Anterior cingulate cortex (tissue), 58 donors: ENCODE measurements at places on chromosomes 11 and 22.

- no peak for DNase-seq
These were observed 818 bp upstream of the C1QTNF4 start for GRCh38 chr11:47595029-47595428.

DNA sequence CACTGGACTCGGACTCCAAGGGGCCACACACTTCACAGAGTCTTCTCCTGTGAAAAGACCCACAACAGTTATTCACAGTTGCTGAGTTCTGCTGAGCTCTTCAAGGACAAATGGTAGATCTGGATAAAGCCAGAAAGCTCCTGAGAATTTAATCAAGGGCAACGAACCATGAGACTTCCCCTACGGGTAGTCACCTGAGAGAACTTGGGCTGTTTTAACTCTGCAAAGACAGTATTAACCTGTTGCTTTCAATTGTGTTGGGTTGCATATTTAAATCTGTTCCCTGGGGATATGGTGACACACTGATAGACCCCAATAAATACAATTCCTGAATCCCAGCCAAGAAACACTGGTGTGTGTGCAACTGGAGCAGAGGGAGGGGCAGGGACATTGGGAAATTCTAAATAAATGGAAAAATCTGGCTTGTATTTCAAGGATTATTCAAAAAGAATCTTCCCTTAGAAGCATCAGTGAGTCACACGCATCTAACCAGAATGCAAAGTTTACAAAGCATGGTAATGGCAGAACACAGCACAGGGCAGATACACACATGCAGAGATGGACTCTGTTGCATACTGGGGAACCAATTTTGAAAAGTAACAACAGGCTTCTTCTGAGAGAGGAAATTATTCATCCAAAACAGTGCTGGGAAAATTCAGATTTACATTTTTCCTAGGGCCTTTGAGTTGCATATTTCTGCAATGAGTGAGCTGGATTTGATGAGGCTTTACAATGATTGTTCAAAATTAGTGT lies 4.0 kb downstream of the KCNJ1 start:
- no peak for DNase-seq

GRCh38 chr11:93213622-93214021 lies 15.8 kb upstream of the SLC36A4 start:
- no peak for DNase-seq

GRCh38 chr11:112665291-112665690 lies 295.9 kb upstream of the NCAM1 start:
- DNase-seq: no peak

GRCh38 chr22:48418831-48419230 lies 1408.8 kb downstream of the BRD1 start:
- no peak for DNase-seq

DNA sequence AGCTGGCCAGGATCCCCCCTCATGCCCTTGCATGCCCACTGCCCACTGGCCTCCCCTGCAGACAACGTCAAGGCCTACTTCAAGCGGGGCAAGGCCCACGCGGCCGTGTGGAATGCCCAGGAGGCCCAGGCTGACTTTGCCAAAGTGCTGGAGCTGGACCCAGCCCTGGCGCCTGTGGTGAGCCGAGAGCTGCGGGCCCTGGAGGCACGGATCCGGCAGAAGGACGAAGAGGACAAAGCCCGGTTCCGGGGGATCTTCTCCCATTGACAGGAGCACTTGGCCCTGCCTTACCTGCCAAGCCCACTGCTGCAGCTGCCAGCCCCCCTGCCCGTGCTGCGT lies 7.9 kb downstream of the AIP start:
- no peak for DNase-seq

DNA sequence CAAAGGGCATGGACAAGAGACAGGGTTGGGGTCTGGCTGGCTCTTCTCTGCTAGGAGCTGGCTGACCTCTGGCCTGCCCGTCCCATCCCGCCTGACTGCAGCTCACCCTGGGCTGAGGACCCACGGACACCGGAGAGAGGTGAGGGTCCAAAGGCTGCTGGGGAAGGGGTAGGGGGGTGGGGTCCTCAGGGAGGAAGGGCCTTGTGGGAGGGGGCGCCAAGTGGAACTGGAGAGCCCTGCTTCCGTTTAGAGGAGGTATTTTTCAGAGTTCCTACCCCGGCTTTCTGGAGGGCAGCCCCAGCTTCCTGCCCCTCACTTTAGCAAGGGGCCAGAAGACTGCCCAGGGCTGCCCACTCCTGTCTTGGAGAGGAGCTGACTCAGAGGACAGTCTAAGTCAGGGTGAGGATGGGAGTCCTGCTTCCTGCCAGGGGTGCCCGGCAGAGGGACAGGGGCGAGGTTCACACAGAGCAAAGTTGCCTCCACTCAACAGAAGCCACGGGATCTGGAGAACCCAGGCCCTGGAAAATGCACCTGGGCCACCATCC lies 7.1 kb downstream of the LARGE2 start:
- DNase-seq: no peak

DNA sequence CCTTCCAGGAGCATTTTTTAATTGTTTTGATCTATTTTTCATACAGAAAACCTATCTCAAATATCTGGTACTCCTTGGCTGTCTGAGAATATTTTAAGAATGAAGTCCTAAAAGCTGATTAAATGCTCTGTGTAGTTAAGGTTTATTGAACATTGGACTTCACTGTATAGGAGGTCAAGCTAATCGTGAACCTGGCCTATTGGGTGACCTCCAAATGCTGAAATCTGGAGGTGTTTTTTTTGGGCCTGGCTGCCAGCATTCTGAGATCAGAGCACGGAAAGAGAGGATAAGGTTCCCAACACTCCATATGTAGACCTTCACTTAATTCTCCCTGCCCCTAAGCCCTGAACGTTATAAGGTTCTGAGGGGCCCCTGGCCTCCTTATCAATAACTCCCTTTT lies 8.3 kb downstream of the IL17RA start:
- no peak for DNase-seq

GRCh38 chr11:79919350-79919749 lies 478.5 kb upstream of the TENM4 start:
- DNase-seq: no peak

DNA sequence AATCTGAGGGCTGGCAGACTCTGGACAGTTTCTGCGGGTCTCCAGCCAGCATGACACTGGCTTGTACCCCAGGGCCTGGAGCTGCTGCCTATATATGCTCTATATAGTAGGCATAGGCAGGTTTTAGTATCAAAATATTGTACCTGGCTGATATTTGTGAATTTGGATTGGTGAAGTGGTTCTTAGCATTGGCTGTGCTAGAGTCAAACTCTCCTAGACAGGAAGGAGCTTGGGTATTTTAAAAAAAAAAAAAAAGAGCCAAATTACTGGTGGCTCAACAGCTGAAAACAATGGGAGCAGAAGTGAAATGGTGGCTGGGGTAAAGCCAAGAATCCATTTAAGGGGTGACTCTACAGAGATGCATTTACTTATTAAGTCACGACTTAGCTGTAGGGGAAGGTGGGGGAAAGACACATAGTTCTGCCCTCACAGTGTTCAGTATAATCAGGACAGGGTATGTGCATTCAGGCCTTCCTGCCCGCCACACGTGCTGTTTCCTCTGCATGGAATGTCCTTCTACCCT lies 11.0 kb upstream of the MTFP1 start:
- no peak for DNase-seq

DNA sequence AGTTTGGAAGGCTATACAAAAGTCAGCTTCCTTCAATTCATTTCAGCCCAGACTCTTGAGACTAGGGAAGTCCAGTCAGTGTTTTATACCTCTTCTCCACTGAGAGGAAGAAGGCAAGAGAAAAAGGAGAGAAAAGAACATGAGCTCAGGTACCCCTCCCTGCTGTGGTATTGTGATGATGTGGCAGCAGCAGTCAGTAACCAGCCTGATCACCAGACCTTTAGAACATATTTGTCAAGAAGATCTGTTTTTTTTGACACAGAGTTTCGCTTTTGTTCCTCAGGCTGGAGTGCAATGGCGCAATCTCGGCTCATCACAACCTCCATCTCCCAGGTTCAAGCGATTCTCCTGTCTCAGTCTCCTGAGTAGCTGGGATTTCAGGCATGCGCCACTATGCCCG lies 21.2 kb upstream of the RPS13 start:
- DNase-seq: no peak

GRCh38 chr11:121406291-121406690 lies 45.8 kb upstream of the SORL1 start:
- no peak for DNase-seq

- no peak for DNase-seq
These were observed 8.0 kb downstream of the GLB1L2 start for GRCh38 chr11:134339756-134340155.

GRCh38 chr22:47195484-47196165 lies 433.2 kb downstream of the TBC1D22A start:
- DNase-seq: no peak

DNA sequence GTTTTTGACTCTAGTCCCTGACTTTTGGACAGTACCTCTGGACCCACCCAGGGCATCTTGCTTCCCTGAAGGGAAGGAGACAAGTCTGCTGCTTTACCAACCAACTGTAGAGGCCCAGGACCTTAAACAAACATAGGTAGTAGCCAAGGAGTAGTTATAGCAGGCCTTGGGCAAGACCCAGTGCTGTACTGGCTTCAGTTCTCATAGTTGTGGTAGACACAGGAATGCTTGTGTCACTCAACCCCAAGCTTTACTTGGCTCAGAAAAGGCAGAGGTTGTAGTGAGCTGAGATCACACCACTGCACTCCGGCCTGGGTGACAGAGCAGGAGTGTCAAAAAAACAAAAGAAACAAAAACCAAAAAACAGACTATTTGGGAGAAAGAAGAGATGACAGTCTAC lies 21.3 kb upstream of the OR52M1 start:
- no peak for DNase-seq

GRCh38 chr11:68932358-68932757 lies 28.7 kb downstream of the IGHMBP2 start:
- DNase-seq: no peak

GRCh38 chr11:35650006-35650405 lies 12.6 kb upstream of the TRIM44 start:
- DNase-seq: no peak

GRCh38 chr22:48937032-48937639 lies 890.5 kb downstream of the BRD1 start:
- DNase-seq: no peak

GRCh38 chr11:61507962-61508861 lies at the start of gene LRRC10B:
TSS of gene LRRC10B (plus strand) at chr11:61508749. CDS start at chr11:61508999, 250 bp downstream.
- no peak for DNase-seq

- DNase-seq: no peak
These were observed 6.4 kb downstream of the MCAT start for GRCh38 chr22:43136801-43137200.

GRCh38 chr11:69205743-69206612 lies 50.2 kb downstream of the SMIM38 start:
- DNase-seq: no peak

DNA sequence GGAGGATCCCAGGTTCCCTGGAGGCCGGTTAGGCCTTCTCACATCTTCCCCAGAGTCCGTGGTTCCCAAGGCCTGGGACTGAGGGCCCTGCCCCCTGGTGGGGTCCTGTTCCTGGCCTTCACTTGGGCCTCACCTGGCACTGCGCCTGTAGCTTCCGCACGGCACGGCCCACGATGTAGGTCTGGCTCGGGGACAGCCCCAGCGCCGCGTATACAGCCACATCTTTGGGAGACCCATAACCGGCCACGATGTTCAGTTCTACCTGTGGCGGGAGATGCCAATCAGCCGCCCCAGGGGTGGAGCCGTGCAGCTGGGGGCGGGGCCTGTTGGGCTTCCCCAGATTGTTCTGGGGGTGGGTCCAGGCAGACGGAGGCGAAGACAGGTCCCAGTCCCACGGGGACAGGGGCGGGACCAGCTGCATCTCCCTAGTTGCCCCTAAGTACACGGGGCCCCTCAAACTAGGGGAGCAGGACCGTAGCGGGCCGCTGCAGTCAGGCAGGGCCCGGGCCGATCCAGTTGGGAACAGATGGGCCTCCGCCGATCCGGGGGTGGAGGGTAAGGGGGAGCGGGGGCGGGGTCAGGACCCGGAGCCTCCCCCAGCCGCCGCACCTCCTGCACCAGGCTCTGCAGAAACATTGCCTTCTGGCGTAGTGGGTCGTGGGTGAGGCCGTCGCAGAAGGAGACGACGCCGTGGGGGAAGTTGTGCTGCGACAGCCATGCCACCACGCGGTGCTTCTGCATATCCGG lies 10.1 kb downstream of the AIP start:
- DNase-seq: no peak

GRCh38 chr11:32435511-32435941 lies at the start of gene WT1:
TSS of gene WT1 (minus strand) at chr11:32435539.
- no peak for DNase-seq

GRCh38 chr11:109308551-109308950 lies 113.4 kb upstream of the C11orf87 start:
- no peak for DNase-seq

- DNase-seq: no peak
These were observed 39.4 kb downstream of the CEP57 start for GRCh38 chr11:95829580-95830259.

DNA sequence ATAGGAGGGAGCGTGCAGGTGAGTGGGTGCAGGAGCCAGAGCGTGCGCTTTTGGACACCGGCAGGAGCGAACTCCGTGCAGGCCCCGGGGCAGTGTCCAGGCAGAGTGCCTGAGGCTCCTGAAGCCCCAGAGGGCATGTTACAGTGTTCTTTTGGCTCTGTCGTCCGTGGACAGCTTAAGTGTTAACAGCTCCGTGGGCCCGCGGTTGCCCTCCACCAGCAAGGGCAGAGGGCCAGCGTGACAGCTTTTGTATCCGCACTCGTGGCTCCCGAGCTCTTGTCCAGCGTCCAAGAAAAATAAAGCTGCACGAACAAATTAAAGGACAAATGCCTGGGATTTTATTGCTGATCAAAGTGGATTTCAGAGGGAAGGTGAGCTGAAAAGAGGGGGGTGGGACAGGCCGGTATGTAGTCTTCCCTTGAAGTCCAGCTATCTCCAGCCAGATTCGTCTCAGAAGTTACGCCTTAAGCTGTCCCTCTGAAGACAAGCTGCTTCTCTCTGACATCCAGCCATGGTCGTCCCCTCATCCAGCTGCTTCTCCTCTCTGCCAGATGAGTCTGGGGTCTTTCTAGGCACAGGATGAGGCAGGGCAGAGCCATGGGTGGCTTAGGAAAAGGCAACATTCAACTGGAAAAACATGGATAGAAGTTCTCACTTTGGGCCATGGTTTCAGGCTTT lies 968 bp upstream of the TMEM109 start:
- DNase-seq: no peak

DNA sequence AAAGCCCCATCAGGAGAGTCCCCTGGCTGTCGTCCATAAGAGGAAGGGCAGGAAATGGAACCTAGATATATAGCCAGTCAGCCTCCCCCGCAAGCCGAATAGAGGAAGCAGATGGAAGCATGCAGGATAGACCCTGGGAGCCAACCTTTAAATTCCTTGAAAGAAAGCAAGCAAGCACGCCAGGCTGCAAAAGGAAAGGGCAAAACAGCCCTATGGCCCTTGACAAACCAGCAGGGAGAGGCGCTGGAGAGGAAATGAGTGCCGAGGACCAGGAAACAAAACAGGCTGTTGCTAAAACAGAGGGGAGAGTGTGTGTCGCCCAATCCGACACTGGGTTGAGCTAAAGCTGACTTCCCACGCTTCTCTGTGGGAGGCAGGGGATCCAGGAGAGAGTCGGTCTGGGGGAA lies 203.5 kb upstream of the MTNR1B start:
- DNase-seq: no peak

GRCh38 chr11:99370549-99371216 lies 349.9 kb downstream of the CNTN5 start:
- no peak for DNase-seq

- DNase-seq: no peak
These were observed 64.5 kb downstream of the MPPED1 start for GRCh38 chr22:43476341-43476740.

GRCh38 chr22:42997582-42998090 lies 17.3 kb downstream of the PACSIN2 start:
- DNase-seq: no peak
